GM20000 (cell line): ENCODE measurements at places on chromosomes 5 and 9.

DNA sequence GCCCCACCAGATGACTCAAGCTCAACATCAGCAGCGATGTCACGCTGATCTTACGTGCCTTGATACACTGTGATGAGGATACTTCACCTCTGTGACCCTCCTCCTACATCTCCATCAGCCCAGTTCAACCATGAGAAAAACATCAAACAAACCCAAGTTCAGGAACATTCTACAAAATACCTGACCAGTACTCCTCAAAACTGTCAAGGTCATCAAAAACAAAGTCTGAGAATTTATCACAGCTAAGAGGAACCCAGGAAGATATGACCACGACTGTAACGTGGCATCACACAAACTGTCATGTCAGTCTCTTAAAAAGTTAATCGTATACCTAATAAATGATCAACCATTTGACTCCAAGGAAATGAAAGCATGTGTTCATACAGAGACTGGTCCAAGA lies 90.8 kb downstream of the COL23A1 start:
- no peak for DNase-seq

DNA sequence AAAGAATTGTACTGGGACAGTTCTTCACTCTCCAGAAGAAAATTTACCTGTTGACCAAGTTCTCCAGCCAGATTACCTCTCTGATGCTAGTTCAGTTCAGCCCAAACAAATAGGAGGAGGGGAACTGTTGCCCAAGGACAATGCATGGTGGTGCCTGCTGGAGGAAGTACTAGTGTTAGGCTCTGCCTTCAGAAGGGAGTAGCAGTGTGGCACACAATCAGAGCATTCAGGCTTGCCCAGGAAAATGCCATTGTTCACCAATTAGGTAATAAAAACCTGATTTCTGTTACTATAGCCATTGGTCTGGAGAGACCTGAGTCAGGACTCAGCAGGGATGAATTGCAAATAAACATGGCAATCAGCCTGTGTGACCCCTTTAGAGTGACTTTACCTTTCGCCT lies 720.8 kb upstream of the ZNF608 start:
- no peak for DNase-seq

DNA sequence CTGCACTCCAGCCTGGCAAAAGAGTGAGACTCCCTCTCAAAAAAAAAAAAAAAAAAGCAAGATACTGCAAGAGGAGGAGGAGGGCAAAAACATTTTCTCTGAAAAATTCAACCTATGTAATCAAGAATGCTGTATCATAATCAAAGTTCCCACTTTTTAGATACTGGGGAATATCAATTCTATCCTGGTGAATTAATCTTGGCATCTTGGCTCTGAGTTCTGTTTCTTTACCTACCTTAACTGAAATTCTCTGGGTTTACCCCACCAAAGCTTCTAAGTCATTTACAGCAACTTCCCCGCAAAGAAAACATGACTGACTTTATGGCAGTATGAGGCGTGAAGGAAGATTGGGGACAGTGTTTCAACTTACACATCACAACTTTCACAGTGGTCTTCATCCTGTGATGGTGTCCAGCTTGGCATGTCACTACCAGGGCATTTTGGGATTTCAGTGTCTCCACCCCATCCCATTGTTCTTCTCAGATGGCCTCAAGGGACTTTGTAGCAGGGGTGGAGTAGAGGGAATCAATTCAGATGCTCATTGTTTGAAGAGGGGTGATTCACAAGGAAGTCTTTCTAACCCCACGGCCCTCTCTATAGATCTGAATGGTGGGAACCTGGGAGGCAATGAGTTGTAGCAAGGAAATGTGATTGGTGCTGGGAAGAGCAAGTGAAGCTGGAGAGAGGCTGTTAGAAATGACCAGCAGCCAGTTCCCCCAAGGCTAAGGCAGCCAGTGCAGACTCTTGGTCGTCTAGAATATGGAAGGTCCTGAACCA lies 130.5 kb downstream of the SCAMP1 start:
- no peak for DNase-seq

DNA sequence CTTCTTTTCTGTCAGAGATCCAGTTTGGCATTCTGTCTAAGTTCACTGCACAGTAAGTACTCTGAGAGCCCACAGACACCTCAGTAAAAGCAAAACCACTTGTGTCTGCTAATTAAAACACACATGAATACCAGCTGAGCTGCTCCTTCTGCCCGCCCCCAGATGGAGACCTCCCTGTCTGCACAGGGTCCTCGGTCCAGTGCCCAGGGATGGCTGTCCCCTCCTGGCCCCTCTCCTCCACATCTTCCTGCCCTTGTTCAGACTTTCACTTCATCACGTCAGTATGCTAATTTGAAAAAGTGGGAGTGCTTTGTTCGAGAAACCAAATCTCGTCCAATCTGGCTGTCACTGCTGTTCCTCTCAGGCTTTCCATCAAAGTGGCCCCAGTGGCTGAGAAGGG lies 43.5 kb downstream of the LIX1 start:
- DNase-seq = no peak

DNA sequence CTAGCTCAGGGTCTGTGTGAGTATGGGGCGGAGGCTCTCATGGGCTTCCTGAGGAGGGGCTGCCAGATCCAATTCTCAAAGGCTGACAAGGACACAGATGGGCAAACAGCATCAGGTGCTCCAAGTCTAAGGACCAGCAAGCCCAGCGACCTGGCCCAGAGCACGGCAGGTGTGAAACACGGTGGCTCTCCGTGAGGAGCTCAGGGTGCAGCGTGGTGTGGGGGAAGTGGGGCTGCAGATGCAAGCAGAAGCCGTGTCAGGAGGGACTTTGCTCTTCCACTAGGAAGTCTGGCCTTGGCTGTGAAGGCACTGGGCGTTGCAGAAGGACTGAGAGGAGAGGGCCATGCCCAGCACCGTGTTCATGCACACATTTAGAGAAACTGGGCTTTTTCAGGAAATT lies 420.0 kb downstream of the GADD45G start:
- DNase-seq = no peak

DNA sequence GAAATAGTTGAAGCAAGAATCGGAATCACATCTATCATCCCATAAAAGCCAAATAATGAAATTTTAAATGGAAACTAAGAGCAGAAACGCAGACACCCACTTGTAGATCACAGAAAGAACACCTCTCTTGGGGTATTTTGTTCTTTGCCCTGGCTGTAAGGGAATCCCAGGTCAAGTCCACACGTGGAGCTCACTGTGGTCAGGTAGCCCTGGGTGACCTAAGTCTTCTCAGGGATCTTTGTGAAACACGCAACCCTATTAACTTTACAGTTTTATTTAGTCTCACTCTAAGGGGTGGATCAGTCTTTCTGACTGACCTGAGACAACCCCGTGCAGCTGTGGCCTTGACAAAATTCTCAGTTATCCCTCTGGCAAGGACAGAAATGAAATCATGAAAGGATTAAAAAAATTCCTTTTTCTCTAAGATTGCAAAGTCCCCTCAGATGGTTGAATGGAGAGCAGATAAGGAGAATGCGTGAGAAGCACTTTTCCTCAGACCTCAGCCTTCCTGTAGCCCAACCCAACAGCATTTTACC lies 111.6 kb downstream of the NREP start:
- DNase-seq = no peak

DNA sequence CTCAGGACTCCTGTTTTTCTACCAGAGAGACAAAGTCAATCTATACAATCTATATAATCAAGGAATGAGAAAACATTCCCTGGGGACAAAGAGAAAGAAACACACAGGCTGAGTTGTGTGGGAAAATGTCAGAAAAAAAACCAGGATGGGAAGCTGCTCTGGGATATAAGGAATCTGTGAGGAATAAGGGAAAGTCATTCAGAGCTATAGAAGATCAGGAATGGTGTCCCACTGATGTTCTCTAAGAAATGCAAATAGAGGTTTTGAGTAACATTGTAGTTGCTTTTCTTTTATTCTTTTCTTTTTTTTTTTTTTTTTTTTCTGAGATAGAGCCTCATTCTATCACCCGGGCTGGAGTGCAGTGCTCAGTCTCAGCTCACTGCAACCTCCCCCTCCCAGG lies 605.9 kb upstream of the KLF4 start:
- no peak for DNase-seq

DNA sequence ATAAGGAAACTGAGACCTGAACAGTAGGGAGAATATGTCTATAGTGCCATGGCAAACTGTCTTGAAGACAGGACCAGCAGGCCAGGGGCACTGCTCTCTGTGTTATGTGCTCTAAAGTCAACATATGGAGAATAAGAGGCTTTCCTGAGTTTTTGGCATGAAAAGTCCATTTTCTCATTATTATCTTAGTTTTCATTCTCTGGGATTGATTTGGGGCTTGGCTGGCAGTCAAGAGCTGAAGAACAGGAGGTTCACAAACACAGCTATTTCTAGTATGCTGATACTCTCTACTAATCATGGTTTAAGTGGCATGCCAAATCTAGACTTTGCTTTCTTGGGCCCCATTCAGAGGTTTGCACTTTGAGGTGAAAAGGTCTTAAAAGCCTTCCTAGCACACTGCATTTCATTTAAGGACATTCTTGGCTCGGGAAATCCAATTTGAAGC lies 404.4 kb downstream of the ZNF608 start:
- DNase-seq = no peak

DNA sequence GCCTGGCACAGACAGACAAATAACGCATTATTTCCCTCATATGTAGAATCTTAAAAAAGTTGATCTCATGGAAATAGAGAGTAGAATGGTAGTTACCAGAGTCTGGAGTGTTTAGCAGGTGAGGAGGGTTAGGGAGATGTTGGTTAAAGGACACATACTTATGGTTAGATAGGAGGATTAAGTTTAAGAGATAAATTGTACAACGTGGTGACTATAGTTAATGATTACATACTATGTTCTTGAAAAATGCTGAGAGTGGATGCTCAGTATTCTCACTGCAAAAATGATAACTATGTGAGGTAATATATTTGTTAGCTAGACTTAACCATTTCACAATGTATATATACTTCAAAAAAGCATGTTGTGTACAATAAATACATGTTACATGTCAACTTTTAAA lies 38.0 kb downstream of the CERT1 start:
- no peak for DNase-seq

- DNase-seq = no peak
Observed at GRCh38 chr5:72308853-72309191, 11.2 kb downstream of the MRPS27 start.

GRCh38 chr9:130943221-130943620 lies 4.2 kb upstream of the FIBCD1 start:
- no peak for DNase-seq

GRCh38 chr5:15353086-15353645 lies 146.8 kb upstream of the FBXL7 start:
- DNase-seq = no peak

DNA sequence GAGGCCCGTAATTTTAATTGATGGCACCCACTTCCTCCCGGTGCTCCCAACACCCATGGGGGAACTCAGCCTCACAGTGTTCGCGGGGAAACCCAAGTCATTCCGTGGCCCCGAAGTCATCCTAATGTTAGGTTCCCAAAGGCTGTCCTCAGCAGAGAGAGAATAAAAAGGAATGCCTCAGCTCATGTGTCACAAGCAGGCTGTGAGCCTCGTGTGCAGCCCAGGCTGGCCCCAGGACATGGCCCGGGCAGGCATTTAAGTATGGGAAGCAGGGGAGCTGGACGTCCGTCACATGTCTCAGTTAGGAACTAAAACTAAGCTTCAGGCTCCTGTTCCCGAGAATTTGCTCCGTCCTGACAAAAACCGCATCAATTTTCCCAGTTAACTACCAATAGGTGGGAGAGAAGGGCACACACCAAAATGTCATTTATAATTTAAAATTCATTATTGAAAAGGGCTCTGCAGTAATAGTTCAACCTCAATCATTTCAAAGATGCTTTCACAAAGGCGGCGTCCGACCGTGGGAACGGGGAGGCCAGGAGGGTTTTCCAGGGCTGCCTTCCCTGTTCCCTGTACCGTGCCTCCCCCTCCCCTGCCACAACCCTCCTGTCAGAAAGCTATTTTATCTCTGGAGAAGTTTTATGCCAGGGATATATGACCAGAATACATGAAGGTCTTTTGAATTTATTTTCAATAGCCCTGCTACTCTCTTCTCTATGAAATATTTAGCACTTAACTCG lies 137.3 kb downstream of the FSTL4 start:
- DNase-seq = no peak

DNA sequence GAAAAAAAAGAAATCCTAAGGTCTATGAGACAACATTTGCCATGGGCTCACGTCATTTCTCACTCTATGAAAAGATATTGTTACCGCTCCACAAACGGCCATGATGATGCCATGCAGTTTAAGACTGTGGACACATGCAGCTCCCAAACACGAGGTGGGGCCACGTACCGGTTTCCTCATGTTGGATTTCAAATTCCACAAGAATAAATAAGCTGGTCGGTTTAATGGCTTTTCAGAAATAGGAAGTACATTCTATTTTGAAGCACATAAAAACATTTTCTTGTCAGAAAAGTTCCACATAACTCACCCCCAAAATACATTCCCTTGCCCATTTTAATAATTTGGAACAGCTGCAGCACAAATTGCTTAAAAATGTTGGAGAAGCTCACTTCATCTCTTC lies 130.6 kb downstream of the MYO10 start:
- DNase-seq = no peak

DNA sequence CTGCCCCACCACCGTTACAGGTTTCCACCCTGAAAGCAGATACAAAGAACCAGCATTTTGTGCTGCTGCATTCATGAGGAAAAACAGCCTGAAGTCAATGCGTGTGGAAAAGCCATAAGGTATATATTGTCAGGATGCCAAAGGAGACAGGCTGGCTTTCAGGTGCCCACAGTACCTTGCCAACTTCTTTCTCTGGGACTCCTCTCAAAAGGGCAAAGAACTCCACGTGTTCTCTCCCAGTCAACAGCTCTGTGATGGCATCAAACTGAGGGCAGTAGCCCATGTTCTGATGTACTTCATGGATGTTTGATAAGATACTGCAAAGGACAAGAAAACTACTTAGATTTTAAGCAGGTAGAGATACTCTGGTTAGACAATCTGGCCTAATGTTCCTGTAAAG lies 24.3 kb downstream of the NIPSNAP3B start:
- no peak for DNase-seq

DNA sequence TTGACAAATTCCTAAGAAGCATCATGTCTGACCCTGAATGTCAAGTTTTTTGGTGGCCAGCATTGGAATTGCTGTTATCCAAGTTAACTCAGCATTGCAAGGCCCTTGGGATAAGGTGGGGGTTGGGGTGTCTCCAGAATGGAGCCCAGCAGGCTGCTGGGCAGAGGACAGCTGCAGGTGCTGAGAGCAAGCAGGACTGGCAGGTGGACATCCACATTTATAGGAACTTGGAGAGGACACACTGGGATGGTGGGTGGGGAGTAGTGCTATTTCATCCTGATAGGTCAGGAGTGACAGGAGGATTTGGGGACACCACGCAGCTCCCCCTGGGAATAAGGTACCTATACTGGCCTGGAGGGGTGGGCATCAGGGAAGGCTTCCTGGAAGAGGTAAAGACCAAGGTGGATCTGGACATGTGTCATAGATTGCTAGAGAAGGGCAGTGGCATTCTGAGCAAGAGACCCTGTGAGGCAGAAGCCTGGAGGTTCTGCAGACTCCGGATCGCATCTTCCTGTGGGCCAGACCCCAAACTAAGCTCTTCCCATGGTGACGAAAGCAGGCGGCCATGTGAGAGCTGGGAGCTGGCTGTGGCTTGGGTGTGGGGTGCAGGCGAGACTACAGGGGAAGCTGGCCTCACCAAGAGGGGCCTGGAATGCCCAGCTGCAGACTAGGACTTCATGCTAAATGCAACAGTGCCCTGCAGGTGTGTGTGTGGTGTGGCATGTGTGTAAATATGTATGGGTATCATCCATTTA lies 148.1 kb downstream of the RGS3 start:
- DNase-seq = no peak
